ENCODE measurements at places on chromosomes 4 and X.

GRCh38 chr4:131302108-131302507 lies 1847.0 kb upstream of the PCDH10 start:
- peak; percentile 42 for DNase-seq

- no peak for DNase-seq
Observed at GRCh38 chrX:154657226-154657805, 3.9 kb upstream of the CTAG2 start.

- peak; percentile 42 for DNase-seq
Observed at GRCh38 chr4:6909970-6910339, 329 bp downstream of the TBC1D14 start.

DNA sequence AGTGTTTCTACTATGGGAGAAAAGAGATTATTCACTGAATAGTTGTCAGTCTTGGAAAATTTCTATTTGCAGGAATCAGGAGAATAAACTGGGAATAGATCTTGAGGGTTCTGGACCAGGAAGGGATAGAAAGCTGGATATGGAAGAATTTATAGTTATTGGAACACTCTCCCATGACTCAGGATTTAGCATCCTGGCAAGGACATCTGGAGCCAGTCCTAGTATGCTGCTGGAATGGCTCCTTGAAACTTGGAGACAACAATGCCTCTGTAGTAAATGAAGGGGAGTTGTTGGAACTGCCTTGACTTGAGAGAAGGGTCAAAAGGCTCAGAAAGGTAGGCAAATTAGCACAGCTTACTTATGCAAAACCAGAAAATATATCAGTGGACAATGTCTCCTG lies 23.5 kb upstream of the THOC2 start:
- peak; percentile 5 for DNase-seq

DNA sequence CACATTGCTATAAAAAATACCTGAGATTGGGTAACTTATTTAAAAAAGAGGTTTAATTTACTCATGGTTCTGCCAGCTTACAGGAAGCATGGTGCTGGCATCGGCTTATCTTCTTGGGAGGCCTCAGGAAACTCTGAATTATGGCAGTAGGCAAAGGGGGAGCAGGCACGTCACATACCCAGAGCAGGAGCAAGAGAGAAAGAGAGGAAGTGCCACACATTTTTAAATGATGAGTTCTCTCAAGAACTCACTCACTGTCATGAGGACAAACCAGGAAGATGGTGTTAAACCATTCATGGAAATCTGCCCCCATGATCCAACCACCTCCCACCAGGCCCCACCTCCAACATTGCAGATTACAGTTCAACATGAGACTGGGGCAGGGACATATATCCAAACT lies 10.0 kb upstream of the AFF1 start:
- peak; percentile 74 for DNase-seq

DNA sequence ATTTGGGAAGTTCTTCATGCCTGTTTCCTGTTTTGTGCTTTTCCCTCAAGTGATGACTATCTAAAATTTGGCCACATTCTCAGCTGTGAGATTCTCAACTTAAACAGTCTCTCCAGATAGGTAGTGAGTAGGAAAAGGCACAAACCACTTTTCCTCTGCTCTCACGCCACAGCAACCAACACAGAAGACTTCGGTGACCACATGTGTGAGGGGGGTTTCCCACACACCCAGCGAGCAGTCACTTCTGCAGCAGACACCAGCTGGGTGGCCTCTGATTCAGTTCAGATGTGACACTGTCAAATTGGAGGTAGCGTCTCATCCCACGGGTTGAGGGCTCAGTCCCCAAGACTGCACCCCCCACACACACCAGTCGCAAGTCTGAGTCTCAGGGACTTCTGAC lies 25.1 kb upstream of the CLDN34 start:
- no peak for DNase-seq

DNA sequence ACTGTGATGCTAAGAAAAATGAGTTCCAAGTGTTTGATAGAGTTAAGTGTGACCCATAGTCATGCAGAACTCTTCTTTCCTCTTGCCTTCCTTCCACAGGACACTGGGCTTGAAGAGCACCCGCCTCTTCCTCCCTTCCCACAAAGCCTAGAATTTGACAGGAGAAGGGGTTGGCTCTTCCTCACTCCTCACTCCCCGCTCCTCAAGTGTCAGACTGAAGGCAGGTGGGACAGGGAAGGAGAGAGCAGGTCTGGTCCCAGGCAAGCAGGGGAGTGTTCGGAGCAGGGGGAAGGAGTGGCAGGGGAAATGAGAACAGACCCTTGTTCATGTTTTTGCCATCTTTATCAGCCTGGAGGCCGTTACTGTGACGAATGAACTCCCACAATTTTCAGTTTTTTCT lies 10.7 kb downstream of the MAGED2 start:
- no peak for DNase-seq

GRCh38 chr4:78656968-78657445 lies 105.4 kb downstream of the ANXA3 start:
- DNase-seq: no peak

DNA sequence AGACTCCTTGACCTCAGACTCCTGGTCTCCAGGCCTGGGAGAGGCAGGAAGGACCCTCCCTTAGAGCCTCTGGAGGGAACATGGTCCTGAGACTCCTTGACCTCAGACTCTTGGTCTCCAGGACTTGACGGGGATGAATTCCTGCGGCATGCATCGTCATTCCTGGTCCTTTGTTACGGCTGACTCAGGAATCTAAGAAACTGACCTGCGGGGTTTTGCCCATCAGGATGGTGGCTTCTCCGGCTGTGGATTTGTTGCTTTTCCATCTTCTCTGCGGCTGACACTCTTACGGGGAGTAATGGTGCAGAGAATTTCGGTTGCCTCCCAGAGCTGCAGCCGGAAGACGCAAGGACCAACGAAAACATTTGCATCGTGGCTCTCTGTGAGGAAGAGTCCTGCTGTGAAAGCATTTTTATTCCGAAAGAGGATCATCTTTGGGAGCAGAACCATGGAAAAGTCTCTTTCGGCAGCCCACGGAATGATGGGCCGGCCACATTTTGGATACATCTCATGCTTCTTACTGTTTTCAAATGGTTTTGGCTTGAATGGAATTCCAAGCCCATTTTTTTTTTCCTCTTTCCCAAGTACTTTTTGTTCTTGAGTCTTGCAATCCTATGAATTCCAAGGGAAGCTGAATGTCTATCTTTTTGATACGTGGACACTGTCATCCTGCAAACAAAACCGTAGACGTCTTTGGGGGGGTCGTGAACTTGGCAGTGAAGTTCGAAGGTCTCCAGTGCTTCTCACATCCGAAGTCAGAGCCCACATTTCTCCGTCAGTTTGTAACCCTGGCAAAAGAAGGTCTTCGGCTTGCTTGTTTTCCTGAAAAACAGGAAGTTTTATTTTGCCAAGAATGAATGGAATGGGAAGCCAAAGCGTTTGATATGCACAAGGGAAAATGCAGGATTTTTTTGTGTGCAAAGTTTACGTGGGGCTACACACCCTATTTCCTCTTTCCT lies 36.5 kb downstream of the SHOX start:
- DNase-seq: peak; percentile 50

- DNase-seq: no peak
Observed at GRCh38 chrX:21176921-21177571, 197.2 kb upstream of the CNKSR2 start.

- no peak for DNase-seq
Observed at GRCh38 chr4:33940281-33940680, 2304.0 kb downstream of the ARAP2 start.

GRCh38 chr4:53543561-53543960 lies 47.7 kb downstream of the LNX1 start:
- no peak for DNase-seq

DNA sequence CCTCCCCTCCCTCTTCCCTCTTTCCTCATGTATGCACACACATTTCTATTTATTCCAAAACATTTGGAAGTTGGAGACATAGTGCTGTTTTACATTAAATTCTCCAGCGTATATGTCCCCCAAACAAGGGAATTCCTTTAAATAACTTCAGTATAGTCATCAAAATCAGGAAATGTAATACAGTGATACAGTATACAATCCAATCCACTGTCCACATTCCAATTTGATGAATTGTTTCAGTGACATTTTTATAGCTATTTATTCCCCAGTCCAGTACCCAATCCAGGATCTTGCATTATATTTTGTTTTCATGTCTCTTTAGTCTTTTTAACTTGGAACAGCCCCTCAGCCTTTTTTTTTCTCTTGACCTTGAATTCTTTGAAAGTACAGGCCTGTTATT lies 233.0 kb downstream of the DKK2 start:
- peak; percentile 56 for DNase-seq

DNA sequence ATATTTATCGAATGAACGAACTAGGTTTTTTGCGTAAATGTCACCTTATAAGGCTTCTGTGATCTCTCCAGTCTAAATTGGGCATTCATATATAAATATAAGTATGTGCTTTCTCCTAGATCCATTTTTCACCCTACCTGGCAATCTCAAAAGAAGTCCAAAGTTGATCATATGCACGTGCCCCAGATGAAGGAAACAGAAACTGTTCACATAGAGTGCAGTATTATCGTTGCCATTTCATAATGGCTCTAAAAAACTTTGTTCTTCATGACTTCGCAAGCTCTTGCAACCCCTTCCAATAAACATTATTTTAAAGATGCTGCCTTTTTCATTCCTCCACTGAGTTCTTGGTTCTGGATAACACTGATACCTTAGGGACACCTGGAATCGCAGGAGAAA lies 708 bp downstream of the INTS12 start:
- no peak for DNase-seq

DNA sequence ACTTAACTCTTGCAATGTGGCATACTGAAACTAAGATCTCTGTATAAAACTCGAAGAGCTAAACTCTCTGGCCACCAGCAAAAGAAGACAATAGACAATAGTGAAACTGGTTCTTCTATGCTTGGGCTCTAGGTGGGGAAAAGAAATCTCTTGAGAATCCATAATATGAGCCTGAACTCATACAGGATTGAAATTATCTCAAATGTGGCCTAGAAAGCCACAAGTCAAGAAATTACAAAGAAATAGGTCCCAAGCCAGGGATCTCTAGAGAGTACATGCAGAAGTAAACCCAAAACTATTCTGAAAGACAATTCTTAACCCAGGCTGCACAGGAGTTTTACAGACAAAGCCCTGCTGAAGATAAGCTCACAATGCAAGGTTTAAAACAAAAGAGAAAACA lies 127.4 kb downstream of the ANAPC10 start:
- no peak for DNase-seq

GRCh38 chr4:102263024-102263787 lies 82.1 kb downstream of the SLC39A8 start:
- peak; percentile 54 for DNase-seq

DNA sequence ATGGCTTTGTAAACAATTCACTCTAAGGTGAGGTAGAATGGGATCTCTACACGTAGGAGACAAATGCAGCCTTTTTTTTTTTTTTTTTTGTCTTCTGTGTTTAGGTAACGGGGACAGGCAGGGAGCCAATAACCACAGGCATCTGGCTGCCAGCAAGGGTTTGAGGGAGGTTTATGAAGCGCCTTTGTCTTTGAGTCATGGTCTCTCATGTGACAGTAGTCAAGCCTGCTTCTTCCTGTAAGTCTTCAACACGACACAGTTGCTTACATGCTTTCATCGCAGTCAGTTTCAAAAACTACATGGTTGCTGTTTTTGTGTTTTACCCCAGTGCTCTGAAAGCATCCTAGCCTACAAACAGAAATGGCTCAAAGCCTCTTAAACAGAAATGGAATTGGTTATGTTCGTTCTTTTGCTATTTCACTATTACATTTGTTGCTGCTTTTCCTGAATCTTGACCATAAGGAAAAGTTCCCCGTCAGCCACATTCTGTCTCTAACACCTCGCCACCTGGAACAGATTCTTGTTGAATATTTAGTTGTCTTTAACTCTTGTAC lies 127.8 kb upstream of the METTL14 start:
- DNase-seq: peak; percentile 83

DNA sequence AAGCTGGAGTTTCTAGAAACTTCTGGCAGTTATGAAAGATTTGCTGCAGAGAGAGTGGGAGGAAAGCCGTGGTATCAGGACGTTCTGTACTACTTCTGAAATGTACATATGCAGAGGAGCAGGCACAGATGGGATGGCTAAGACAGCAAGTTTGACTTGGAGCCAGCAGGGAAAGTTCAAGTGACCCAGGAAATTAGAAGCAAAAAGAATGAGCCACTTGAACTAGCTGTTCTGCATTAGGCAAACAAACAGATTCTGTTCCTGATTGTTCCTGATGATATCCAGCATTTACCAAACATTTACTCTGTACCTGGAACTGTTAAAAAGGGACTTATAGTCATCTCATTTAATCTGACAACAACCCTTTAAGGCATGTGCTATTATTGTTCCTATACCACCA lies 41.4 kb upstream of the CXCL13 start:
- no peak for DNase-seq

DNA sequence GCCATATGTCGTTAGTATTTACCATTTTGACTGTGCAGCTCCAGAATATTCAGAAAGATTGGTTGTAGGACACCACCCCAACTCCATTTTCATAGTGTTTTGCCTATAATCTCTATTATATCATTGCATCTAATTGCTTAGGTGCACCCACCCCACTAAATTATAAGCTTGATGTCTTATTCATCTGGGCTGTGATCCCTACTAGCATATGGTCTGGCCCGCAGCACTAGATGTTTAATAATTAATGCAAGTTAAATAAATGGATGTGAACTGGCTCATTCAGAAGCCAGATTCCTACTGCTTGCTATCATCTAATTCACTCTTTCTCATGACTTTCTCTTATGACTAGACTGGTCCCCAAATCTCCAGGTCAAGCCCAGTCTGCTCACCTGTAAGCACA lies 143.5 kb downstream of the RELL1 start:
- no peak for DNase-seq

GRCh38 chrX:101223226-101223625 lies 3.6 kb downstream of the DRP2 start:
- DNase-seq: no peak

DNA sequence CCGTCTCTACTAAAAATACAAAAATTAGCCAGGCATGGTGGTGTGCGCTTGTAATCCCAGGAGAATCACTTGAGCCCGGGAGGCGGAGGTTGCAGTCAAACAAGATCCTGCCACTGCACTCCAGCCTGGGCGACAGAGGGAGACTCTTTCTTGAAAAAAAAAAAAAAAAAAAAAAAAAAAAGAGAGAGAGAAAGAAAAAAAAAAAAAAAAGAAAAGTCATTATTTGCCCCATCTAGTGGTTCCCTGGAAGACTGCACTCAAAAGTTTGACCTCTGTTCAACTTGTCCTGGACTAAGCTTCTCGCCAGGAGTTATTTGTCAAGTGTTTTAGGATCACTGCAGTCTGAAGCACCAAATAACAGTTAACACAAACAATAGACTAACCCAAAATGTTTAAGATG lies 45.3 kb upstream of the KCTD8 start:
- DNase-seq: peak; percentile 29

- peak; percentile 36 for DNase-seq
Observed at GRCh38 chr4:173509036-173510001, 20.7 kb downstream of the HAND2 start.

DNA sequence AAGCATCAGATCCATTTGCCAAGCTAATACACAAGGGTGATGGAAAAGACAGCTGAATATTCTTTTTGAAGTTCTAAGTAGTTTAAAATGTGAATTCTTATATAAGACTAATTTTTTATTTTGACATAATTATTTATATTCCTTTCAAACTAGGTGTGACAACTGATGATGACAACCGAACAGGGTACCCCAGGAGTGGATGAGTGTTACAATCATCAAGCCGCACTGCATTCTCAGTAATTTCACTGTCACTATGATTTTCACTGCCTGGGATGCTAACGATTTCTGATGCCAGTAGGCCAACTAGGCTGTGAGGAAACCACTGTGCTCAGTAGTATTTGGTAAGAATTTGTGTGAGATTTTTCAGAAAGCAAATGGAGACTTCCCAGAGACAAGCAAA lies 317.5 kb downstream of the ARAP2 start:
- no peak for DNase-seq

GRCh38 chrX:23656091-23656490 lies 11.2 kb upstream of the PRDX4 start:
- no peak for DNase-seq
